GM12864 (cell line): ENCODE measurements at places on chromosomes 12 and 14.

- no peak for DNase-seq
Observed at GRCh38 chr14:52553002-52553670, 500 bp downstream of the GPR137C start.

DNA sequence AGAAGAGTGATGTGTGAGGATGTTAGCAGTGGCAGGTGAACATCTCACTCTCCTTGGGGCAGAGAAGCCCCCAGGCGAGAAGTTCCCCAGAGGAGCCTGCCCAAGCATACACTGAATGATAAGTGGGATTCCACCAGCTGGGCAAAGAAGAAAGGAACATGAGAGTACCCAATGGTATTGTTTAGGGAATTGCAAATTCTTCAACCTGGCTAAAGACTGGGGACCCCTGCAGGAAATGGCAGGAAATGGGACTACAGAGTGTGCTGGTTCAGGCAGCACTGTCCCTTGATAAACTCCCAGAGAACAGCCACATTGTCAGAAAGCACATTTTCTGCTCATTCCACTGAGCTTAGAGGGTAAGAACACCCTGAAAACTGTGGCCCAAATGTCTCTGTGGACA lies 121.3 kb downstream of the RPS29 start:
- DNase-seq, result no peak

GRCh38 chr12:49924628-49925246 lies 21.0 kb upstream of the FAIM2 start:
- DNase-seq, result no peak

- no peak for DNase-seq
Observed at GRCh38 chr14:42994051-42994736, 1387.5 kb downstream of the LRFN5 start.

- no peak for DNase-seq
Observed at GRCh38 chr12:104622928-104623327, 166.2 kb downstream of the CHST11 start.

DNA sequence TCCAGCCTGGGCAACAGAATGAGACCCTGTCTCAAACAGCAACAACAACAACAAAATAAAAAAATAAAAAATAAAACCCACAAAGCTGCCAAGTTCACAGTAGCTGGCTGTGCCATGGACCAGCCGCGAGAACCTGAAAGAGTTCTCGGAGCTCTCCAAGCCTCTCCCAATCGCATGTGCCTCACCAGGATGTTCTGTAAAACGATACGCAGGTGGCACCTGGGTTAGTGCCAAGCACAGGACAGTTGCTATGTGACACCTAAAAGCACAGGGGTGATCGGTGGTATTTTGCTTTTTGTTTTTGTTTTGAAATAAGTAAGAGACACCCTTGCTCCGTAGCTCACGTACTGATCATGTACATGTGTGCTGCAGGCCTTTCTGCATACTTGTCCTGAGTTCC lies 52.4 kb downstream of the RFLNA start:
- no peak for DNase-seq

- DNase-seq, result no peak
Observed at GRCh38 chr14:64281805-64282204, 12.4 kb downstream of the ESR2 start.

- no peak for DNase-seq
Observed at GRCh38 chr14:38238332-38238731, 17.6 kb downstream of the CLEC14A start.

DNA sequence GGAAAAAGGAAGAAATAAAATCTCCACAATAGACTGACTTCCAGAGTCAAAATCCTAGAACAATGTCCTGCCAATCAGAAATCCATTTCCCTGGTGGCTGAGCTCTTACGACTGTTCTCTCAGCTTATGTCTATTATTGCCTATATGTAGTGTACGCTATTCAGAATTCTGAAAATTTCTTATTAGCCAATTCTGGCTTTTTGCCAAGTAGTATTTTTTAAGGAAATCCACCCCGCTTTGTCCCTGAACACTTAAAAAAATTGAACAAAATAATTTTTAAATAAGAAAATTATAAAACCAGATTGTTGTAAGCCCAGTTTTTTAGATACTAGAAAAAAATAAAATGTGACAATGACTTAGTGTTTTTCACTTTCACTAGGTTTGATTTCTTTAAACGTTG lies 143.0 kb downstream of the KCNA5 start:
- DNase-seq, result no peak

DNA sequence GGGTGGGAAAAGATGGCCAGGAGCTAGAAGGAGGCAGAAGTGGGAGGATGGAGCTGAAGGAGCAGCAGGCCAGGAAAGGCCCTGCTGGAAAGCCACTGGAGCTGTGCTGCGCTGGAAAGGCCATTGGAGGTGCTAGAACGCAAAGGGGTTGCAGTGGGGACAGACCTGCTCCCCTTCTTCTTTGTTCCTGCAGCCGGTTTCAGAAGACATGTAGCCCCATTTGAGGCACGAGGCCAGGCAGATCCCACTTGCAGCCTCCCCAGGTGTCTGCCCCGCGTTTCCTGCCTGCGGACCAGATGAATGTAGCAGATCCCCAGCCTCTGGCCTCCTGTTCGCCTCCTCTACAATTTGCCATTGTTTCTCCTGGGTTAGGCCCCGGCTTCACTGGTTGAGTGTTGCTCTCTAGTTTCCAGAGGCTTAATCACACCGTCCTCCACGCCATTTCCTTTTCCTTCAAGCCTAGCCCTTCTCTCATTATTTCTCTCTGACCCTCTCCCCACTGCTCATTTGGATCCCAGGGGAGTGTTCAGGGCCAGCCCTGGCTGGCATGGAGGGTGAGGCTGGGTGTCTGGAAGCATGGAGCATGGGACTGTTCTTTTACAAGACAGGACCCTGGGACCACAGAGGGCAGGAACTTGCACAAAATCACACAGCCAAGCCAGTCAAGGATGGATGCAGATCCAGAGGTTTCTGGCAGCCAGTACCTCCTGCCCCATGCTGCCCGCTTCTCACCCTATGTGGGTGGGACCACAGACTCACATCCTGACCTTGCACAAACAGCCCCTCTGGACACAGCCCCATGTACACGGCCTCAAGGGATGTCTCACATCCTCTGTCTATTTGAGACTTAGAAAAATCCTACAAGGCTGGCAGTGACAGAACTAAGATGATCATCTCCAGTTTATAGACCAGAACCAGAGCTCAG lies 2.3 kb upstream of the GPR162 start:
- DNase-seq, result no peak

DNA sequence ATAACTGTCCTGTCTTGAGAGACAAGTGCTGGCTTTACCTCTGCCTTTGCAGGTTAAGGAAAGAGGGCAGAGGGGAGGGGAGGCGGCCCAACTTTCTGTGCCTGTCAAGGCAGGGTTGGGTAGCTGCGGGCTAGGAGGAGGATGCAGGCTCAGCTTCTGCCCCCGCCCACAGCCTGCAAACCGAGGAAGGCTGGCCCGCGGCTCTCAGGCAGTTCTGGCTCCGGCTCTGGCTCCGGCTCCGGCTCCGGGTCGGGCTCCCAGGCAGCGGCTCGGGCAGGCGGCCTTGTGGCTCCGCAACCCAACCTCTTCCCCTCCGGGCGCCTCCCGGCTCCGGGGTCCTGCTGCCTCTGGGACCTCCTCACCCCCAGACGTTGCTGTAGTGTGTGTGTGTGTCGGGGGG lies 92.9 kb downstream of the TMEM30B start:
- DNase-seq, result no peak

DNA sequence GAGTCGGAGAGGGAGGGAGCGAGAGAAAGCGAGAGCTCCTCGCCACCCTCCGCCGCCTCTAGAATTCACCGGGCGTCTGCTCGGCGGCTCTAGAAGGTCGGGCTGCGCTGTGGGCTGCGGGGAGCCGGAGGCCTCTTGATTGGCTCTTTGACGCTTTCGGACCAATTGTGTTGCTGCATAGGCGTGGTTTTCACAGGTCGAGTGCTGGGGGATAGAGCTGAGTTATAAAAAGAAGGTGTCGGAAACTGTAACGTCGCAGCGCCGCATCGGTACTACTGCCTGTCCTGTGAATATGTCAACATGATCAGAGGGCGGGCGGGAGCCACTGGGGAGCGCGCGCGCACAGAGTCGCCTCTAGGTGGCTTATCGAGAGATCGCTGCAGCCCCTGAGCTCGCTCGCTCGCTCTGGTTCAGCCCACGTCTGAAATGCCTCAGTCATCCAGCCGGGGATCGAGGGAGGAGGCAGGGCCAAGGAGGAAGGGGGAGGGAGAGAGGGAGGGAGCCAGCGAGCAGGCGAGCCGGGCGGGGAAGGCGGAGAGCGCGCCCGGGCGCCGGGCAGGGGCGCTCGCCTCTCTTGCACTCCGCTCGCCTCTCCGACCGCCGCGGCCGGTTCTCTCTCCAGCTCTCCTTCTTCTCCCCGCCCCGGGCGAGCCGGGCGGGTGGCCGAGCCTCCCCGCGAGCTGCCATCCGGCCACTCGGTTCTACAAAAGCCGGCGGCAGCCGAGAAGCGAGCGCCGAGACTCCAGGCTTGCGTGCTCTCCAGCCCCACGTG lies at the start of gene TBX3:
Gene TBX3 (minus strand): TSS at position 78 of the 772 bp plus-strand sequence. CDS start 975 bp downstream, outside the sequence.
- DNase-seq, result peak; percentile 4

DNA sequence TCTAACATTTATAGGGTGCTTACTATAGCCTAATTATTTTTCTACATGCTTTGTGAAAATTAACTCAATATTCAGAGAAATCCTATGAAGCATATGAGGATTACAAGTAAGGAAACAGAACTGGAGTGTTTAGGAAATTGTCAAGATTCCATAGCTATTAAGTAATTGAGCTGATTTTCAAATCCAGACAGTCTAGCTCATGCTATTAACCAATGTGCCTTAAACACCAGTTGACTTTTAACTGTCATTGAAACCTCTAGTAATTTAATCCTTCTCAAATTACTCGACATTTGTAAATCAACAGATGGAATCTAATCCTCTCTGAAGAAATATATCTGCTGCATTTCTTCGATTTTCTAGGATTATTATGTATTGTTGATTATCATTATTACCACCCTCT lies 488.9 kb downstream of the MDGA2 start:
- DNase-seq, result no peak

DNA sequence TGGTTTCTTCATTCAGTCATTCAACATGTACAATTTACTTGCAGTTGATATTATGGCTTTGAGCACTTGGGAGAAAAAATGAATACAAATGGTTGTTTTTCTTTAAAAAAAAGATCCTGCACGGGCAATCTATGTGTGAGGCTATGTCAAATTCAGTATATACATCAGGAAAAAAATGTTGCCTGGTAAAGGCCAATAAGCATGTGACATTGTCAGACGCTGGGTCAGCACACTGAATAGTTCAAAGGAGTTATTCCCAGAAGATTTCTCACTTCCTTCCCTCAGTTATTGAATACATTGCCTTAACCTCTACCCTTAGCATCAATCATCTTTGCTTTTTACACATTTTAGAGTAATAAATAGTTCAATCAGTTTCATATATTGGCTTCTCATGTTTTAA lies 319.2 kb downstream of the NUAK1 start:
- DNase-seq, result no peak

DNA sequence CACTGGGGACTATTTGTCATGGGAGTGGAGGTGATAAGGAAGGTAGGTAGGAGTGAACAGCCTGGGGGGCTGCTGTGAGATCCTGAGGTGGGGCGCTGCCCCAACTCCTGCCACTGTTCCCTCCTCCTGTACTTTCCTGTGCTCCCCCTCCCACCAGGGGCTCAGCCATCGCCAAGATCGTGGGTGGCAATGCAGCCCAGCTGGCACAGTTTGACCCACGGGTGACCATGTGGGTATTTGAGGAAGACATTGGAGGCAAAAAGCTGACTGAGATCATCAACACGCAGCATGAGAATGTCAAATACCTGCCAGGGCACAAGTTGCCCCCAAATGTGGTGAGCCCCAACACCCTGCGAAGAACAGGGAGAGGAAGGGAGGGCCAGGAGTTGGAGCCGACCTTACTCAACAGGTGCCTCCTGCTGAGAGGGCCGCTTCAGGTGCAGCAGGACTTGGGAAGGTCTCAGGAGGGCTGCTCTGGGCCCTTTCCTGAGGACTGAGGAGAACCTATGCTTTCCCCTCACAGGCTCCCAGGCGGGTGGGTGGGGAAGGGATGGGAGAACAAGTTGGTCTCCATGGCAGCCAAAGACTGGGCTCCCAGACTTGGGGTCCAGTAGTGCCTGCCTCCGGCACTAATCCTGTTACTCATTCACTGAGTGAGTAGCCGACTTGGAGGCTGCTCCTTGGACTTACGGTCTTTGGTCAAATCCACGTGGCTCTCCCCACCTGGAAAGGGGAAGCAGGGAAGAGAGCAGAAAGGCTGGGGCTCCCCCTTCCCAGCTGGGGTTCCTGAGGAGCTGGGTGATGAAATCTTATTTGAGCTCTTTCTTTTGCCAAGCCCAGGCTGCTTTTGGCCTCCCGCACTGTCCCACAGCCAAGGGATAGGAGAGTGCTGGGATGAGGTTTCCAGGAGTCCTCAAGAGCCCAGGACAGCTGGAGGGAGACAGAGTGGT lies 884 bp downstream of the GPD1 start:
- no peak for DNase-seq
